ENCODE measurements at places on chromosomes 4 and X.

DNA sequence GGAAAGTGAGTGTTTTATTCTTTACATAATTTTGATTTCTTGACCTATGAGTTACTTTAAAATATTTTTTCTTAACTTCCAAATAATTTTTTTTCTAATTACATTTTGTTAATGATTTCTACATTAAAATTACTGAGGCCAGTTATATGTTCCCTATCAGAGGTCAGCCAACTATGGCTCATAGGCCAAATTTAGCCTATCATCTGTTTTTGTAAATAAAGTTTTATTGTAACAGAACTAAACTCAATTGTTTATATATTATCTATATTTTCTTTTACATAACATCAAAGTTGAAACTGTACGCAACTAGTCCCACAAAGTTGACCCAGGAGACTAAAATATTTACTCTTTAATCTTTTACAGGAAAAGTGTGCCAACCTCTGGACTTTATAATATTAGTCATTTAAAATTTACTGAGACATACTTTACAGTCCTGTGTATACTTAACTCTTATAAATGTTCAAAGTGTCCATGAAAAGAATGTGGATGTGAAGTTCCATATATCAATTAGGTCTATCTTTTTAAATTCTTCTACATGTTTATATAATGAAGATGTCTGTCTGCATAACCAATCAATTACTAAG lies 26.2 kb downstream of the ASB5 start:
- no peak for DNase-seq

- no peak for DNase-seq
Observed at GRCh38 chr4:13983189-13983790, 355.8 kb upstream of the BOD1L1 start.

GRCh38 chr4:81211956-81212355 lies 3.1 kb downstream of the PRKG2 start:
- DNase-seq: no peak

- peak; percentile 53 for DNase-seq
Observed at GRCh38 chr4:184250795-184251669, 33.4 kb upstream of the ENPP6 start.

DNA sequence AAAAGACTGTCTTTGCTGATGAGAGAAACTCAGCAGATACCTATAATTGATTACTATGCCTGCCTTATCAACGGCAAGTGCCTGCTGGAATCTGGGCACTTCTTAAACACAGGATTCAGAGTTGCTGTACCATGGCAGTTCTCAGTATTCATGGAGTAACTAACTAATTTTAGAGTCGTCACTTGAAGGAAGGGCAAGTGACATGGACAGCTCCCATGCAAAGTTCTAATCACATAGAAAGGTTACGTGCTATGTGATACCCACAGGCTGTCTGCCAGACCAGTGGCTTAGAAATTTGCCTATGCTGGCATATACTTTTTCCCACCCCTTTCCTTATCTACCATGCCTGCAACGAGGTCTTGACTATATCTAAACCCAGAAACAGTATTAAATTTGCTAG lies 931.1 kb upstream of the TENM3 start:
- DNase-seq: no peak

- DNase-seq: no peak
Observed at GRCh38 chrX:28609917-28610613, 22.8 kb downstream of the IL1RAPL1 start.

DNA sequence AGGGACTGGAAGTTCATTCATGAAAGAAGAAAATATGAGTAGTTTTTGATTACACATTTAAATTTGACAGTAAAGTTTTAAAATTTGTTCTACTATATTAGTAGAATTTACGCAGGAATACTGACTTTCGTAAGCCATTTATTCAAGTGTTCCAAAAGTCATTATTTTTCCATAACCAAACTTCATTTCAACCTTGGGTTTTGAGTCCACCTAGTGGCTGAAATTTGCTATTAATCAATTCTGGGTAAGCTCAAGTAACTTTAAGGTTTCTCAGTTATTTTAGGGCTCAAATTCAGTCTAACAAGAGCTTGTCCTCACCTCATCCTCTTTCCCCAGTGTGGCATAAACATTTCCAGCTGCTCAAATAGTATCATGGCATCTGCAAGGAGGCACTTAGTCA lies 175.4 kb downstream of the SH3BGRL start:
- no peak for DNase-seq

- no peak for DNase-seq
Observed at GRCh38 chr4:44100456-44100855, 348.2 kb downstream of the KCTD8 start.

- no peak for DNase-seq
Observed at GRCh38 chrX:130654409-130654950, 248.5 kb downstream of the ENOX2 start.

DNA sequence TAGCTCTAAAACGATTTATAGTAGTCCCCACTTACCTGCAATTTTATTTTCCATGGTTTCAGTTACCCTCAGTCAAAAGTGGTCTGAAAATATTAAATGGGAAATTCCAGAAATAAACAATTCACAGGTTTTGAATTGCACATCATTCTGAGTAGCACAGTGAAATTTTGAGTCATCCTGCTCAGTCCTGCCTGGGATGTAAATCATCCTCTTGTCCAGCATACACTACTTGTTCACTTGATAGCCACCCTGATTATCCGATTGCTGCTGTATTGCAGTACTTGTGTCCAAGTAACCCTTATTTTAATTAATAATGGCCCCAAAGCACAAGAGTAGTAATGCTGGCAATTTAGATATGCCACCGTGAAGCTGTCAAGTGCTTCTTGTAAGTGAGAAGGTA lies 23.5 kb upstream of the BDH2 start:
- no peak for DNase-seq

- no peak for DNase-seq
Observed at GRCh38 chr4:104575278-104575677, 80.6 kb upstream of the CXXC4 start.

All from activated CD8-positive, alpha-beta memory T cell treated with anti-CD3 and anti-CD28 coated beads, Interleukin-2, amount 10 ng/mL, durations not matched to agents 7 days and 5 days (primary cell).